Lung microvascular endothelial cell (primary cell): ENCODE measurements at places on chromosomes 16 and 17.

GRCh38 chr16:11094075-11094856, 149.9 kb downstream of the CLEC16A start:
- DNase-seq: no peak

DNA sequence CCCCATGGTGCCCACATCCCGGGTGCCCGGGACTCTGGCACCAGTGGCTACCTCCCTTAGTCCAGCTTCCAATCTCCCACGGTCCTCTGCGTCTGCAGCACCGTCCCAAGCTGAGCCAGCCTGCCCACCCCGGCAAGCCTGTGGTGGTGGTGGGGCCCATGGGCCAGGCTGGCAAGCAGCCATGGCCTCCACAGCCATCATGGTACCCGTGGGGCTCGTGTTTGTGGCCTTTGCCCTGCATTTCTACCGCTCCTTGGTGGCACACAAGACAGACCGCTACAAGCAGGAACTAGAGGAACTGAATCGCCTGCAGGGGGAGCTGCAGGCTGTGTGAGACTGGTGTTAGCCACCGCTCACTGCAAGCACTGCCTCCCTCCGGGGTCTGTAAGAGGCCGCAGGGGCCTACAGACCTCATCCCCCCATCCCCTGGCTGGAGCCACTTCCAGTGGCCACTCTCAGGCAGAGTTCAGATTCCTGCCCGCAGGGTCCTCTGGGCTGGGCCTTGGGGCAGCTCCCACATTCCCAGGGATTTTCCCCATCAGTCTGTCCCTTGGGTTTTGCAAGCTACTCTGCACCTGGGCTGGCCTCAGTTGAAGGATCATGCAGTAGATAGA, 3.9 kb upstream of the SETD1A start:
- DNase-seq: peak; percentile 85

GRCh38 chr17:19613979-19614378, 34.6 kb upstream of the ALDH3A2 start:
- no peak for DNase-seq

GRCh38 chr16:71637398-71637797, 11.4 kb downstream of the MARVELD3 start:
- no peak for DNase-seq

GRCh38 chr17:44932787-44933097, 14.8 kb downstream of the KIF18B start:
- DNase-seq: no peak

GRCh38 chr17:8685381-8685780, 54.9 kb upstream of the MYH10 start:
- no peak for DNase-seq

- DNase-seq: peak; percentile 37
These were observed 4.8 kb downstream of the P2RX1 start for GRCh38 chr17:3911271-3912053.

- DNase-seq: no peak
These were observed 27.1 kb downstream of the GSE1 start for GRCh38 chr16:85640254-85640558.

DNA sequence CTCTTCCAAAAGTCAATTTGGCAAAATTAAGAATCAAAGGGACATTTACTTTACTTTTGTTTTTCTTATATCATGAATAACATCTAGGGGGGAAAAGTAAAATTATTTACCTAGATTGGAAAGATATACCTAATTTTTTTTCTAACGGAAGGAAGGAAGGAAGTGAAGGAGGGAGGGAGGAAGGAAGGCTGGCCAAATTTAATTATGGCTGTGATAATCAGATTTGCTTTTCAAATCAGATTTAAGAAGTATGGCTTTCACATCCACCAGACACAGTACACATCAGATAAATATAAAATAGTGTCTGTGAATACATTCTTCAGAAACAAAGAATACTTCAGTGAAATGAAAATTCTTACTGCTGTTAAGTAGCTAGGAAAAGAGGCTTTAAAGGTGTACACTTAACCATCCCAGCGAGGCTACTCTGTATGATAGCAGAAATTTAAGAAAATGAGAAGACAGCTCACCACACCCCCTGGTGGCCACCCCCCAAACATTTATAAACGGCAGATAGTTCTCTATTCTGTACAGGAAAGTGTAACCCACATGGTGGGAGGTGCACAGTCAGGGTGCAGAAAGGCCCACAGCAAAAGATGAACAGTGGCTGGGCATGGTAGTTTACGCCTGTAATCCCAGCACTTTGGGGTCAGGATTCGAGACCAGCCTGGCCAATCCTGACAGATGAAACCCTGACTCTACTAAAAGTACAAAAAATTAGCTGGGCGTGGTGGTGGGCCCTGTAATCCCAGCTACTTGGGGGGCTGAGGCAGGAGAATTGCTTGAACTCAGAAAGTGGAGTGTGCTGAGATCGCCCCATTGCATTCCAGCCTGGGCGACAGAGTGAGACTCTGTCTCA, 150.8 kb downstream of the SSH2 start:
- peak; percentile 68 for DNase-seq
